Stimulated activated CD8-positive, alpha-beta memory T cell treated with anti-CD3 and anti-CD28 coated beads, Interleukin-7, amount 100 ng/mL, for 1 hour (primary cell): ENCODE measurements at places on chromosomes 11 and 22.

GRCh38 chr11:90701716-90702115 lies 478.9 kb upstream of the CHORDC1 start:
- DNase-seq, result no peak

GRCh38 chr22:48976556-48977535 lies 850.8 kb downstream of the BRD1 start:
- DNase-seq, result no peak

- DNase-seq, result no peak
These were observed 20.6 kb downstream of the MUC5AC start for GRCh38 chr11:1178201-1178885.

DNA sequence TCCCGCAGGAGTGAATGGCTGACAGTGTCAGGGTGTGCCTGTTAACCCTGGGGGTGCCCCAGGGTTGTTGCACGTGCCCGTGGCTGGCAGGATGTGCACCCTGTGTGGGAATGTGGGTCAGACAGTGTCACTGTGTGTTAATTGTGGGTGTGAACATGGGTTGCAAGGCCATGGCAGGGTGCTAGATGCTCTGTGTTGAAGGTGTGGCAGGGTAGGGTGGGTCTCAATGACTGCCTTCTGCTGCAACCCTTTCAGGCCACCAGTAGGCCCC lies 8.3 kb downstream of the RIN1 start:
- no peak for DNase-seq

- no peak for DNase-seq
These were observed 101.0 kb downstream of the ARL14EP start for GRCh38 chr11:30423886-30424285.

DNA sequence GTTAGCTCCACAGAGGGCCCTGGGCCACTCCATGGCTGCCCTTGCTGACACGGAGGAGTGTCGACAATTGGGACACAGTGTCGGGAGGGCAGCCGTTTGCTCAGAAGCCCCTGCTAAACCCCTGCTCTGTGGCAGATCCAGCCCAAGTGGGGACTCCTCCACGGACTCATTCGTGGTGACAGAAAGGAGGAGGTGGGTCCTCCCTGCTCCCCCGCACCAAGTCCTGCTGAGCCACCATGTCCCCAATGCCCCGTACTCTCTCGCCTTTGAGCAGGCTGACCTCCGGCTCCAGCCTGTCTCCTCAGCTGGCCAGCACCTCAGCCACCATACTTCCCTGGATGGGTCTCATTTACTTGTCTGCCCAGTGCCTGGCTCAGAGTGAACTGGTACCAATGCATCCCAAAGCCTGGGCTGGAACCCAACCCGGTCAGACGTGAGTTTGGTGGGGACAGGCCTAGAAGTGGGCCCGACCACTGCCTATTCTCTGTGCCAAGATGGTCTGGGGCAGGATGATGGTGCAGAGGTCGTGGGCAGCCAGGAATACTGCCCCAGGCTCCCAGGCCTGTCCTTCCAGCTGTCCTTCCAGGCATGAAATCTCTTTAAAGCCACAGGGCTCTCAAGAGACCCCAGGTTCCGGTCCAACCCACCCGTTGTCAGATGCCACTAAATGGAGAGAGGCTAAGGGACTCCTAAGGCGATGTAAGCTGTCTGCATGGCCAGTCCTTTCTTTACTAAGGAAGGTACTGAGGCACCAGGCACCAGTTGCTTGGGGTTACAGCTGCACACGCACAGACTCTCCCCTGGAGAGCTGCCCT lies 4.3 kb downstream of the CBX6 start:
- no peak for DNase-seq

DNA sequence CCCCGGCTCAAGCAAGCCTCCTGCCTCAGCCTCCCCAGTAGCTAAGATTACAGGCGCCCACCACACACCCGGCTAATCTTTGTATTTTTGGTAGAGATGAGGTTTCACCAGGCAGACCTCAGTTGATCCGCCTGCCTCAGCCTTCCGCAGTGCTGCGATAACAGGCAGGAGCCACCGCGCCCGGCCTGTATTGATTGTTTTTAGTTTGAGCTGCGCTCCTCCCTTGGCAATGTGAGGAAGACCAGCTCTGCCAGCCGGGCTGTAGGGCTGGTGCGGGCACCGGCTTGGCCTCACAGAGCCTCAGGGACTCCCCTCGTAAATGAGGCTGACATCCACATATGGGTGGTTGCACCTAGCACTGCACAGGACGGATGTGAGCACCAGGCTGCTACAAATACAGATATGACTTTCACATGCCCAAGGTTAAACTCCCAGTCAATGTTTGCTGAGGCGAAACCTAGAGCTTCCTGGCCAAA lies 7.5 kb upstream of the SLC2A11 start:
- DNase-seq, result no peak

GRCh38 chr11:86812981-86813380 lies 12.6 kb downstream of the PRSS23 start:
- no peak for DNase-seq

GRCh38 chr22:17772958-17773605 lies 1.2 kb downstream of the BID start:
- DNase-seq, result no peak

GRCh38 chr11:7439746-7440320 lies 45.5 kb upstream of the OLFML1 start:
- no peak for DNase-seq

DNA sequence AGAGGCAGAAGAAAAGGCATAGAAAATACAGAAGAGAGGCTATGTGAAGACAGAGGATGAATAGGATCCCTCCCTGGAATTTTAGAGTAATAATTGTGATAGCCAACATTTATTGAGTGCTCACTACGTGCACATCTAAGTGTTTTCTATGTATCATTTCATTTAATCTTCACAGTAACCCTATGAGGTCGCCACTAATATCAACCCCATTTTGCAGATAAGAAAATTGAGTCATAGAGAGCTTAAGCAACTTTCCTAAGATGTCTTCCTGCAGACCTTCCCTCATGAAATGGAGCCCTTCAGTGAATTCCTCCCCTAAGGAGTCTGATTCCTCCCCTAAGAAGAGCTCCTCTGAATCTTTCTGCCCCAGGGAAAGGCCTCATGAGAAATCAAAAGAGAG lies 38.1 kb downstream of the RRP8 start:
- DNase-seq, result no peak

DNA sequence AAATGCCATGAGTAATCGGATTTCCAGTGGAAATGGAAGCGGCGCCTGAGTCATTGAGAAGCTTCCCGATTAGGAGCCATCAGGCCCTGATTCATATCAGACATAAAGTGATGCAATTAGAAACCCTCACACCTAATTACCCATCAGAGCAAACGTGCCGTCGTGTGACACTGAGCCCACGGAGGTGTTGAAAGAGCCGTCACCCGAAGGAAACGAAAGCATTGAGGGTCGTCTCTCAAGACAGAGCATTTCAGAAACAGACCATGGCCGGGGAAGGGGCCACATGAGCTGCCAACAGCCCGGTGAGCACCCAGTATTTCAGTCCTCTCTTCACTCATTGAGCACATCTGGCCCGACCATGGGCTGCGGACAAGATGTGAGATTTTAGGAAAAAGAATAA lies 829.3 kb downstream of the TBC1D22A start:
- DNase-seq, result no peak

GRCh38 chr11:116862951-116863350 lies 25.5 kb upstream of the APOA1 start:
- no peak for DNase-seq

GRCh38 chr22:20216863-20217499 lies 51.1 kb downstream of the RTN4R start:
- DNase-seq, result no peak

GRCh38 chr22:29012101-29012433 lies 49.6 kb downstream of the C22orf31 start:
- DNase-seq, result no peak

DNA sequence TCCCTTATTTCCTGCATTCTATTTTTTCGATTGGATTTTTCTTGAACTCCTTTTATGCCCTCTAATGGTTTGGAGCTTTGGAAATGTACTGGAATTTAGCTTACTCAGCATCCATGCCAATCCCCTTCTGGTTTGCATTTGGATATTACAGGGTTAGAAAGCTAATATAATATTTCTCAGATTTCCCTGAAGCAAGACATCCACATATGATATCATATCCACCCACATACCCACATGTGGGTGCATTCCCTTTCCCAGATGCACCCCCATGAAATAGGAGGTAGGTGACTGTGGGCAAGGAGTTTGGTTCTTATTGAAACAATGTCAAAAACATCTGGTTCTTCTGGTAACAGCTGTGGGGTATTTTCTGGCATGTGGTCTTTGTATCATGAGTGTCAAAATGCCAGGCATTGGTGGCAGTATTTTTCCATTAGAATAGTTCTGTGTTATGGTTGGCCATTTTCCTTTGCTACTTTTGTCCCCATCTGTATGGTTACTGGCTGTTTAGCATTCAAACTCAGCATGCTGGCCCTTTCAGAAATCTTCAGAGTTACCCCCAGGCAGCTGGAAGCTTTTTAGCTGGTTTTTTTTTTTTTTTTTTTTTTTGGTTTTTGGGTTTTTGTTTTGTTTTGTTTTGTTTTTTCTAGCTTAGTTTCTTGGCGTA lies 32.7 kb upstream of the DDX10 start:
- DNase-seq, result no peak

- no peak for DNase-seq
These were observed 665.3 kb downstream of the OPCML start for GRCh38 chr11:132866783-132867545.

GRCh38 chr11:106879029-106879428 lies 139.2 kb downstream of the GUCY1A2 start:
- no peak for DNase-seq

GRCh38 chr11:70073871-70074371 lies 4.2 kb upstream of the ANO1 start:
- no peak for DNase-seq

GRCh38 chr11:14500181-14500651 lies 605 bp upstream of the COPB1 start:
- no peak for DNase-seq
